ENCODE measurements at places on chromosomes 5 and 9. TPM values are rescaled to one million over a fixed set of nuclear protein-coding genes. Genes with fewer than 3 reads are reported as not detected.

DNA sequence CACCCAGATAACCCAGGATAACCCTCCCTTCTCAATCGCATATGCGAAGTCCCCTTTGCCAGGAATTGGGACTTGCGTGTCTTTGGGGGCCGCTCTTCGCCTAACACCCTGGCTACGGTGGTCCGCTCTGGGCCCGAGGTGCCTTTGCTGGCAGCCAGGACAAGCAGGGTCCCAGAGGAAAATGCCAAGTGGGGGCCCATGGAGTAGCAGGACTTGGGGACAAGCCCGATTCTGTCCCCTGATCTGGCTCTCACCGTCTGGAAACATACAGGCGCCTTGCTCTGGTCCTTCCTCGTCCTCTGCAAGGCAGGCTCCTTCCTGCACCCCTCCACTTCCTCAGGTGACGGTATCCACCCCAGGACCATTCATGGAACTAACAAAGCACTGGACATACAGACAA, 78.1 kb upstream of the UNC5A start:
- no peak for DNase-seq

GRCh38 chr5:112870966-112871365, 9.9 kb downstream of the SRP19 start:
- no peak for DNase-seq

- DNase-seq, result peak; percentile 43
Observed at GRCh38 chr5:178236679-178237078, 4.1 kb upstream of the PHYKPL start.

GRCh38 chr5:32499261-32499660, 54.7 kb upstream of the ZFR start:
- no peak for DNase-seq

- no peak for DNase-seq
Observed at GRCh38 chr9:87686520-87687090, 39.3 kb upstream of the CTSL start.

DNA sequence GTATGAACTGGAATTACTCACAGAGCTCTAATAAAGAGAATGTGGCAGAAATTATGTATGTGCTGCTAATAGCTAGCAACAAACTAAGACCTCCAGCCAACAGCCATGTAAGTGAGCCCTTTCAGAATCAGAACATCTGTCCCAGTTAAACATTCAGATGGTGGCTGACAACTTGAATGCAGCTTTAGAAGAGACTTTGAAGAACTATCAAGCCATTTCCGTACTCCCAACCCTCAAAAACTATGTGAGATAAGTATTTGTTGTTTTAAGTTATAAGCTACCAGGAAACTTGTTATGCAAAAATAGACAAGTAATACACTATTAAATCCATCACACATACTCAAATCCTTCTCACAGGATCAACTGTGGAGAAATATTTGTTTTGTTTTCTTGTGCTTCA, 205.2 kb upstream of the EDIL3 start:
- DNase-seq, result no peak

- no peak for DNase-seq
Observed at GRCh38 chr5:129903466-129904101, 681 bp upstream of the CHSY3 start.

GRCh38 chr9:22383718-22384117, 62.9 kb upstream of the DMRTA1 start:
- peak; percentile 53 for DNase-seq

Gene EQTN
- not detected for total RNA-seq

Gene MYORG
- total RNA-seq, result 1.5 TPM

Gene LAMC3
- total RNA-seq, result not detected

Gene CAMK2A
- total RNA-seq, result 0.17 TPM

Gene BTNL8
- not detected for total RNA-seq

Gene PCSK5
- total RNA-seq, result 0.10 TPM

Gene NR5A1
- total RNA-seq, result not detected

Gene LCN1
- not detected for total RNA-seq

Gene TMEM167A
- 79.1 TPM for total RNA-seq

Gene WNK2
- total RNA-seq, result 0.02 TPM

Measured in M059J (cell line).